Right hindlimb (tissue), 1 donor: ENCODE measurements at places on chromosomes 12 and 14.

DNA sequence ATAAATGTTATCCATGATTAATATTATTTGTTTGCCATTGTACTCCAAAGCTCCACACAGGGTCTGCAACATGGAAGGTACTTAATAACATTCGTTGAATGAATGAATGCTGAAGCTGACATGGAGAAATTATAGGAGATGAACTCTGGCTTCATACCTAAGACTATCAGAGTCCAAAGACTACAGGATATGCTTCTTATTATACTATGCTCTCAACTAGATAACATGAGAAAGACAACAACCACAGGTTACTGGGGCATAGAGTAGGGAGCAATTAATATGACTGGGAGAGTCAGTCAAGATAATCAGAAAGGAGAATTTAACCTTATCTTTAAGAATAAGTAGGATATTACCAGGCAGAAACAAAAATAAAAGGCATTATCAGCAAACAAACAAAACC is 236.3 kb upstream of the SOX5 start:
- no peak for DNase-seq

- DNase-seq, result no peak
These were observed 49.8 kb downstream of the CCDC60 start for GRCh38 chr12:119384340-119384739.

DNA sequence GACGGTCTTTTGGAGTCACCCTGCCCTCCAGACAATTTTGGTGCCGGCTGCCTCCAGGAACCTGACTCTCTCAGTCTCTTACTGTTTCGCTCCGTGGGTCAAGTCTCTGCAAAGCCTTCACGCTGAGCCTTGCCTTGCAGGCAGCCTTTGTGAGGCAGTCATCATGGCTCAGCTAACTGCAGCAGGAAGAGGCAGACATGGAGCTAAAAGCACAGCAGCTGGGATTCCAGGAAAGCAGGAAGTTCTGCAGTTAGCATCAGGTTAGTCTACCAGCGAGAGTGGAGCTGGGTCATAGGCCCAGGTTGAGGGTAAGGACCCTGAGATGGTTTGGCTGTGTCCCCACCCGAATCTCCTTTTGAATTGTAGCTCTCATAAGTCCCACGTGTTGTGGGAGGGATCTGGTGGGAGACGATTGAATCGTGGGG is 305.4 kb downstream of the PCNX1 start:
- DNase-seq, result no peak

DNA sequence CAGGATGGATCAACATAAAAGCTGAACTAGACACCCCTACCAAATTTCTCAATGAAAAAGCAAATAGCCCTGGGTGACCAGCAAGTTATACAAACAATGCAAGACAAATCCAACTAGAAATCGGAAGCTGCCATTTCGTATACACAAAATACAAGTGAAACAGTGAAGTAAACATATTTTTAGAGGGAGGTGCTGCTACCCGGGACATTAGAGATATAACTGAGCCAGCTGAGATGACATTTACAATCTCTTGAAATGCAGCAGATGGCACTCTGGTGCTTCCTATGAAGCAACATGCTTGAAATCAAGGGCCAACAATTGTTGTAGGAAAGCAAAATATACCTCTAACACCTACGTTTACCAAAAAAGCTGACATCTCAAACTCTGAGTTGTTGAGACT is 25.5 kb downstream of the BDKRB1 start:
- DNase-seq, result no peak

- DNase-seq, result no peak
These were observed 106.7 kb upstream of the MIS18BP1 start for GRCh38 chr14:45359746-45360145.

- DNase-seq, result no peak
These were observed 424.8 kb downstream of the DIO2 start for GRCh38 chr14:79786522-79786921.

GRCh38 chr14:103949131-103949790 is 6.9 kb upstream of the RD3L start:
- DNase-seq, result no peak

DNA sequence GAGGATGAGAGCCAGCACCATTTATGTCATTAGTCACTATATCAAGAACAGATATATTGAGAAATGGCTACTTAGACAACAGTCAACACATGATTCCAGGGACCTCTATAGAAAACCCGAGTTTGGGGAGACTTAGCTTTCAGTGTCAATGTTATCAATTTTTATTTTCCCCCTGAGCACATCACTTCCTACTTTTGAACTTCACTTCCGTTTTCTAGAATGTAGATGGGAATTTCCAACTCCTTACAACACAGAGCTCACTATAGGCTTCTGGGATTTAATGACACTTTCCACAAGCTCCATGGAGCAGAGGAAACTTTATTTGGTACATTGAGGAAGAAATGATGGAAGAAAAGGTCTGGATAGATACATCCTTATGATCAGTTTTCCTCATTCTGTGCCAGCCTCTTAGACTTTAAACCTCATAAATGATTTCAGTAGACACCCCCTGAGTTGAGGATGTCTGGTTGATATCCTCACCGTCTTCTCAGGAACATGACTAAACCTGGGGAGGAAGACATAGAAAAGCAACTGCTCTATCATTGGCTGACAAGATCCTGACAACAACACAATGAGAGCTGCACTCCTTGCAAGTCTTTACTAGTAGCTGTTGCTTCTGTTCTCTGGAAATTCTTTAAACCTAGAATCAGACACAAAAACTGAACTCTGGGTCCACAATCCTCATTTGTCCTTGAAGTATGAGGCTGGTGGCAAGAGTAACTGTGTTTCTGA is 449.4 kb upstream of the OR4E1 start:
- DNase-seq, result no peak

DNA sequence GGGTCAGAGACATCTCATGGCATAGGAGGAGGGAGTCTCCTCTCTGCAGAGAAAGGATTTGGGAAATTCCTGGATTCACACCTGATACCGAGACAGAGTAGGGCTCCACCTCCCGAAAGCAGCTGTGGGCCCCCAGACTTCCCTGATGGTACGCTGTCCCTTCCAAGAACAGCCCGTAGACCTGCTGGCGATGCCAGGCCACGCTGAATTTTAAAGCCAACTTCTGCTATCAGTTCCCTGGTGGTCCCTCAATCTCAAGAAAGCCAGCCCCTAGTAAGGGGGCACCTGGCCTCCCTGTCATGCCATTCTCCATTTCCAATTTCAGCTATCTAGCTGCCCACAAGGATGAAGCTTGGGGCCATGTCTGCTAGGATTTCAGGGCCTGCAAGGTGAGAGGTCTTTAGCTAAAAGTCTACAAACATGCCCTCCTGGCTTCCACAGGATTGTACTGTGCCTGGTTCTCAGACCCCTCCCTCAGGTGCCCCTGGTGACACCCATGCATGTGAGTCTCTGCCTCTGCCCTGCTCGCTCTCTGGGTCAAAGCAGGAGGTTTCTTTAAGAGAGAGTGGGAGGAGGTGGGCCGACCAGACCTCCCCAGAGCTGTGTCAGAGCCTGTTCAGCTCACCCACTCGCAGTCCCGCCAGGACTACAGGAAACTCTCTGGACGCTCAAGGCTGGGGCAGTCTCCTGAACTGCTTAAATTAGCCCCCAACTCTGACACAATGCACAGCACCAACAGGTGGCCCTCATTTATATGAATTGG is 30.5 kb downstream of the ANO2 start:
- DNase-seq, result no peak

- DNase-seq, result peak; percentile 27
These were observed 965.1 kb downstream of the DIO2 start for GRCh38 chr14:79246173-79246572.

DNA sequence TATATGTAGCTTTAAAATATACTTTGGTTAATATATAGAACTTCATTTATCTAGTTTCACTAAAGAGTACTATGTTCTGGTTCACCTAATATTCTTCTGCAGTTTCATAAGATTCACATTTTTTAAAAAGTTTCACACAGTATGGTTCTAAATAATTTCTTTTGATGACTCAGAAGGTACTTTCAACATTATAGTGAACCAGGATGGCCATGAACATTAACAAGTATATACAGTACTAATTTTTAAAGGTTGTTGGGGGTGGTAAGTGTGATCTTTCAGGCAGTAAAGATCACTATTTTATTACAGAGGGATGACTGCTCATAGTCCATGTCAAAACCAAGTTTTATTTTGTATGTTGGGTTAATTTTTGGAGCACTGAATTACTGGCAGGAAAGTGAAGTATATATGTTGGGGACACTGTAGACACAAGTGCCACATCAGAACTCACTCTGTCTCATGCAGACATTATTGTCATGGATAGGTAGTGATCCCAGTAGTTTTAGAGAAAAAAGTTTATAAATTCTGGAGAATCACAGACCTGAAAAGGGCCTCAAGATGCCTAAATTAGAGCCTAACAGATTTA is 60.0 kb downstream of the DCAF5 start:
- no peak for DNase-seq
